Stimulated activated CD8-positive, alpha-beta memory T cell treated with anti-CD3 and anti-CD28 coated beads, Interleukin-15, amount 100 ng/mL, for 4 hours (primary cell): ENCODE measurements at places on chromosomes 13 and 19.

GRCh38 chr19:41341669-41342490 is 11.8 kb downstream of the TGFB1 start:
- DNase-seq, result no peak

- no peak for DNase-seq
These were observed 385.8 kb downstream of the ZNF536 start for GRCh38 chr19:30757837-30758617.

GRCh38 chr19:16338470-16339360 is 14.1 kb downstream of the KLF2 start:
- DNase-seq, result no peak

DNA sequence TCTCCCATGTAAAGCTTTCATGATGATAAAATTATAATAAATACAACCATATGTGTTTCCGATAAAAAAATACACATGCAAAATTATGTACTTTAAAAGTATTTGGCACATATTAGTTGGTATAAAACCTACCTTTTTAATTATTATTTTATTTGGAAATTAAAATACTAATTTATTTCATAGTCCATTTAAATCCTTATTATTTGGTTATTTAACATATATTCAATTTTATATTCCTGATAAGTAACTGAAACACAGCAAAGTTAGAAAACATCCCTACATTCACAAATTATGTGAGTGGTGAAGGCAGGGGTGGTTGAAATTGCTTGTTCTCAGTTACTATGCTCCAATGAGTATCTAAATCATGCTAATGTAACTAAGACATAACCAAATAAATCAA is 920.5 kb downstream of the SLITRK1 start:
- no peak for DNase-seq

DNA sequence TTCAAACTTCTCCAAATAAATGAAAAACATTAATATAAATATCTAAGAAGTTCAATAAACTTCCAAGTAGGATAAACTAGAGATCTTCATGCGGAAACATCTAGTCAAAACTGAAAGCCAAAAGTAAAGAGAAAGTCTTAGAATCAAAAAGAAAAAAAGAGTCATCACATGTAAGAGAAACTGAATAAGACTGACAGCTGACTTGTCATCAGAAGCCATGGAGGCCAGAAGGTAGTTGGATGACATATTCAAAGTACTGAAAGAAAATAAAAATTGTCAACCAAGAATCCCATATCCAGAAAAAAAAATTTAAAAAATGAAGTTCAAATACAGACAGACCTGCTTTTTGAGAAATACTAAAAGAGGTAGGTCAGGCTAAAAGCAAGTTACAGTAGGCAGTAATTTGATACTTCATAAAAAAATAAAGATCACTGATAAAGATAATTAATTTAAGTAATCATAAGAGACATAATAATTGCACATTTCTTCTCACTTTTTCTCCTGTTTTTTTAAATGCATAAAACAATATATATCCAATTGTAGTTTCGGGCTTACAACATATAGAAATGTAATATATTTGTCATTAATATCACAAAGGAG is 327.6 kb upstream of the PCDH9 start:
- DNase-seq, result no peak

- DNase-seq, result no peak
These were observed 76.2 kb downstream of the DHRS12 start for GRCh38 chr13:51727634-51728274.

DNA sequence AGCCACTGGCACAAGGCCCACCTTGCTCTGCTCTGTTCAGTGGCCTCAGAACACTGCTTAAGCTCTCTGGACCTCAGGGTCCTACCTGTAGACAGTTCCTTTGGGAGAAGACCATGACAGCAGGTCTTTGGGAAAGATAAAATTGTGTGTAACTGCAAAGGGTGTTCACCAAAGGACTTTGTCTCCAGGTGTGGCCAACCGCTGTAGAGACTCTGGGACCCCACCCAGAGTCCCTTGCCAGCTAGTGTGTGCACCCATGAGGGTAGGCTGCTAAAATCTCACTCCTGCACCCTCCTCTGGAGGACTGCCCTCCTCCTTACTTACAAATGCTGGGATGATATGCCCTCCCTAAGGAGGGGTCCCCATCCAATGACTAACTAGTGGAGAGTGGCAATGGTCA is 211.2 kb downstream of the TSHZ3 start:
- DNase-seq, result no peak

DNA sequence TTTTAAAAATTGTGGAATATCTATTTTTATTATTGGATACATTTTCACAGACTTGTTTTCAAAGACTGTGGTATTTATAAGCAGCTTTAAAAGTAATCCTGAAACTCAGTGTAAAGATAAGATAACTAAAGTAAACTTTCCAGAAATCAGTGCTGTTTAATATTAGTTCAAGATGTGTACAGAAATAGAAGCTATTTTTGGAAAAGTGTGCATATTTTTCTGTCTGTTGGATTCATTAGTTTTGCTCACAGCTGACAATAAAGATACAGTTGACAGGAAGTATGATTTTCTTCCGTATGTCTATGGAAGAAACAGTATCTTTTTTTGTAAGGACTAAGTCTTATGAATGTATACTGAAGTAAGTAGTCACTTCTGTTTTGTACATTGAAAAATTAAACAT is 85.9 kb downstream of the GJA3 start:
- no peak for DNase-seq

GRCh38 chr19:19064098-19064722 is 416 bp downstream of the SLC25A42 start:
- no peak for DNase-seq

DNA sequence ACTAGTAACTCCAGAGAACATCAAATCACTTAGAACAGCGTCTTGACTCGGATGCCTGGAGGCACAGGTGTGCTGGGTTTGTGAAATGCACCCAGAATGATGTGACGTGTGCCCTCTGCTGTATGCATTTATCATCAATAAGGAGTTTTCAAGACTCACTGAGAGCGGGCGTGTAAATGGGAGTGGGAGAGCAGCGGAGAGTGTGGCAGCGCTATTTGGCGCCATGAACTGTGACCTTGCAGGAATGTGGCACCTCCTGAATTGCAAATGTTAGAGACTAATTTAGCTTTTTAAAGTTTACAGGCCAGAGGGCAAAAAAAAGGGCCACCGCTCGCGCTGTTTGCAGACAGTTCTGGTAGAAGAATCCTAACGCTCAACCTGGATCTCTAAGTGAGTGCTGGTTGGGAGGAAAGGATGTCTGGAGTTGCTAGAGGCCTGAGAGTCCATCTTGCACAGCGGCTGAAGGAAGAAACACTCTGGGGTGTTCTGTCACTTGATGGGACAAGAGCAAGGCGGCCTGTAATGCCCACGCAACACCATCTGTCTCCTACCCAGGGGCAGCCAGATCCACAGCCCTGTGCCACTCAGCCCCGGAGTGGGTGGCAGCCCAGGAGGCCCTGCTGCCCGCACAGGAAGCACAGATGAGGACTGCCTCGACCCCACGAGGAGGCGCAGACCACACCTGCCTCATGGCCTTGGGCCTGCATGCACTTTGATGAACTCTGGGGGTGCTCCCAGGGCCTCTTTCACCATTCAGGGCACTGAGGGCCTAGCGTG is 19.7 kb downstream of the RANBP3 start:
- no peak for DNase-seq

GRCh38 chr19:29086182-29086581 is 126.8 kb downstream of the UQCRFS1 start:
- no peak for DNase-seq

GRCh38 chr19:38162632-38163031 is 61.4 kb downstream of the DPF1 start:
- DNase-seq, result no peak

- DNase-seq, result no peak
These were observed 12.6 kb downstream of the IRS2 start for GRCh38 chr13:109773786-109774185.

GRCh38 chr13:47621931-47622330 is 379.1 kb downstream of the SUCLA2 start:
- no peak for DNase-seq

DNA sequence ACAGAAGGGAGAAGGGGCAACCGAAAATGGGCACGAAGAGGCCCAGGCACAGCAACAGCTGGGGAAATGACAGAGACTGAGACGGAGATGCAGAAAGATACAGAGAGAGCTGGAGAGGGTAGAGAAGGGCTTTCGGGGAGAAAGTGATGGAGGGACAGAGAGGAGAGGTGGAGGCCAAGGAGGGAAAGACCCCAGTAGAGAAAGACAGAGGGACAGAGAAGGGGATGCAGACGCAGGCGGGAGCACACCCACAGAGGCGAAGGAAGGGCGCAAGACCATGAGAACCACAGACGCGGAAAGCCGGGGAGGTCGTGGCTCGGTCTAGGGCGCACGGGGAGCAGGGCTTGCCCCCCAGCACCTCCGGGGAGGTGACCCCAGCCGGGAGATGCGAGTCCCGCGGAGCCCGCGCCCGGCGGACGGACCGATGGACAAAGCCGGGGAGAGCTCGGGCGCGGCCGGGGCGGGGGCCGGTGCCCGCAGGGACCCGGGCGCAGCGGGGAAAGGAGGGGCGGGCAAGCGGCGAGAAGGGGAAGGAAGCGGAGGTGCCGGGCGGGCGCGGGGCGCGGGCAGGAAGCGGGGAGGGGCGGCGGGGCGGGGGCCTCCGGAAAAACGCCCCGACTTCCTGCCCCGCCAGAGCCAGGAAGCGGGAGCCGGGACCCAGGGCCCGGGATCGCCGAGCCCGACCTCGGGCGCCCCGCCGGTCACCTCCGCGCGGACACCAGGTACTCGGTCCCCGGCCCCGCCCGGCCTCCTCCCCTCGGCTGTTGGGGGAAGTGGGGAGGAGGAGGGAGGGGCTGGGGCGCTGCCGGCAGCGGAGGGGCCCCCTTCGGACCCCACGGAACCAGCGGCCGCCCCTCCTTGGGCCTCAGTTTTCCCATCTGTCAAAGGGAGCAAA is at the start of gene ARHGEF1:
TSS of gene ARHGEF1 (plus strand) at position 617 of the 895 bp plus-strand sequence. CDS start 4,899 bp downstream, outside the sequence.
- DNase-seq, result no peak

GRCh38 chr19:30367421-30367820 is 4.8 kb upstream of the ZNF536 start:
- no peak for DNase-seq

- no peak for DNase-seq
These were observed 186.2 kb downstream of the EFNB2 start for GRCh38 chr13:106349080-106349931.

DNA sequence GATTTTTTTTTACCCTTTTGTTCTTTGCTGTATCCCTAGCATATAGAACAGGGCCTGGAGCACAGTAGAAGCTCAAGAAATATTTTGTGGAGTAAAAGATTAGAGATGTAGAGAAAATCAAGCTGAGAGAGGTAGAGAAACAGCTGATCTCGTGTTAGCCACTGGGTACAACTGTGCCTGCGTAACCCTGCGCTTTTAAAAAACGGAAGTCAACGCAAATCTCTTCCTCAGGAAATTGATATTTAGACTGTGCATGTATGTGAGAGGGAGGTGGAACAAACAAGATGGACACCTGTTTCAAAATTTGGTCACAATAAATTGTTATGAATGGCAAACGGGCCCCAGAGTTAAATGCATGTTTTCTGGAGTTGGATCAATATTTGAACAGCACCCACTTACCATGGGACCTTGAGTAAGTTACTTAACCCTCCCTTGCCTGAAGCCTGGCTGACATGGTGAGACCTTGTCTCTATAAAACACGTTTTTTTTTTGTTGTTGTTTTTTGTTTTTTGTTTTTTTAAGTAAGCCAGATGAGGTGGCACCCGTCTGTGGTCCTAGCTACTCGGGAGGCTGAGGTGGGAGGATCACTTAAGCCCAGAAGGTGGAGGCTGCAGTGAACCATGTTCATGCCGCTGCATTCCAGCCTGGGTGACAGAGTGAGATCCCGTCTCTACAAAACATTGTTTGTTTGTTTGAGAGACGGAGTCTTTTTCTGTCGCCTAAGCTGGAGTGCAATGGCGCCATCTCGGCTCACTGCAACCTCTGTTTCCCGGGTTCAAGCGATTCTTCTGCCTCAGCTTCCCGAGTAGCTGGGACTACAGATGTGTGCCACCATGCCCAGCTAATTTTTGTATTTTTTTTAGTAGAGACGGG is 3.3 kb upstream of the EPOR start:
- no peak for DNase-seq

DNA sequence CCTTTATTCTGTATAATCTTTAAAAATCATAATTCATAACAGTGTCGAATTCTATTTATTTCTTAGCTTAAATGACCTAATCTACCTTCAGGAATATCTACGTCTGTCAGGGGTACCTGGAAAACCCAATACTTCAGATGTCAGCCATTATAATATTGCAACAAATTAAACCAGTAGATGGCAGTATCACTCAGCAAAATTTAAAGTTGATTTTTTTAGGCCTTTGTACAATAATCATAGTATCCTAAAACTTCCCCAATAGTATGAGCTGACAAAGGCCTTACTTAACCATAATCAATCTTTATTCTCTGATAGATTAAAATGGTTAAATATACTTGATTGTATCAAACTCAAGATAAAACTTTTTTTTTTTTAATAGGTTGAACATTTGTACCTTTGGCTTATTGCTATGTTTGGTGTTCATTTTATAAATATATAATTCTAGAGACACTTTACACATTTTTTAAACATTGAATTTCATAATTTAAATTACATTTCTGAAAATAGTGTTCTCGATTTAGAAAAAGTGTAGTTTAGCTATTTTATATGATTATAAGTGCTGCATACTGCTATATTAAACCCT is 830.2 kb upstream of the SPRY2 start:
- no peak for DNase-seq

DNA sequence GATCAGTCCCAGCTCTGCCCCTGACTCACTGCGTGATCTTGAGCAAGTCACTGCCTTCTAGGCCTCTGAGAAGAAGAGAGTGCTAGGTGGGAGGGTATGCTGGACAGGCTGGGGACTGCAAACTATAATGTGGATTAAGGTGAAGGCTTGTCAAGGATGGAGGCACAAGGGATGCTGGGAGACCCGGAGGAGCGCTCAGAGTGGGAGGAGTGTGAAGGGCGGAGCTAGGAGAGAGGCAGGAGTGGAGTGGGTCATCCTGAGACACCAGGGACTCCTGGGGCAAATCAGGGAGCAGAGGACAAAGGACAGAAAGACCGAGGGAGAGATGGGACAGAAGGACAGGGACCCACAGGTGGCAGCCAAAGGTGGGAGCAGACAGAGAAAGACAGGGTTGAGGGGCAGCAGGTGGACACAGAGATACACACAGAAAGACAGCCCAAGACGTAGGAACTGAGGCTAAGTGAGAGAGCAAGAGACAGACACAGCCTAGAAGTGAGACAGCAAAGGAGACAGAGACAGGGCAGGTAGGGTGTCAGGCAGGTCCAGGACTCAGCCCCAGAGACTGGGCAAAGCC is 2.6 kb downstream of the GRIK5 start:
- no peak for DNase-seq

DNA sequence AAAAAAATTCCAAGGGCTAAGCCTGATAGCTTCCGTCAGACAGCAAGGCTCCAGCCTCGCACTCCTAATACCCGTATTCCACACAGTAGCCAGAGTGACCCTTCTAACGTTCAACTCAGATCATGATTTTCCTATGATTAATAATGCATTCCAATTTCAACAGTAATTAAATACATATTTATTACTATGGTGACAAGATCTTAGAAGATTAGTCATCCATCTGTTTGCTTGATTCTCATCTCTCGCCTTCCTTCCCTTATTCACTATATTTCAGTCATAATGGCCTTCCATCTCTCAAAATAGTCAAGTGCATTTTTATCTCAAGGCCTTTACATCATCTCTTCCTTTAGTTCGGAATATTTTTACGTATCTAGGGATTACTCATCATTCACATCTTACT is 621.2 kb upstream of the SPRY2 start:
- no peak for DNase-seq

- no peak for DNase-seq
These were observed 3.4 kb downstream of the ZNF430 start for GRCh38 chr19:21023901-21024300.
